Astrocyte of the spinal cord (primary cell): ENCODE measurements at places on chromosomes 11 and 22.

GRCh38 chr11:130580372-130580771 lies 131.9 kb downstream of the ADAMTS15 start:
- peak; percentile 90 for DNase-seq

GRCh38 chr11:33177676-33178336 lies 16.5 kb upstream of the CSTF3 start:
- no peak for DNase-seq

DNA sequence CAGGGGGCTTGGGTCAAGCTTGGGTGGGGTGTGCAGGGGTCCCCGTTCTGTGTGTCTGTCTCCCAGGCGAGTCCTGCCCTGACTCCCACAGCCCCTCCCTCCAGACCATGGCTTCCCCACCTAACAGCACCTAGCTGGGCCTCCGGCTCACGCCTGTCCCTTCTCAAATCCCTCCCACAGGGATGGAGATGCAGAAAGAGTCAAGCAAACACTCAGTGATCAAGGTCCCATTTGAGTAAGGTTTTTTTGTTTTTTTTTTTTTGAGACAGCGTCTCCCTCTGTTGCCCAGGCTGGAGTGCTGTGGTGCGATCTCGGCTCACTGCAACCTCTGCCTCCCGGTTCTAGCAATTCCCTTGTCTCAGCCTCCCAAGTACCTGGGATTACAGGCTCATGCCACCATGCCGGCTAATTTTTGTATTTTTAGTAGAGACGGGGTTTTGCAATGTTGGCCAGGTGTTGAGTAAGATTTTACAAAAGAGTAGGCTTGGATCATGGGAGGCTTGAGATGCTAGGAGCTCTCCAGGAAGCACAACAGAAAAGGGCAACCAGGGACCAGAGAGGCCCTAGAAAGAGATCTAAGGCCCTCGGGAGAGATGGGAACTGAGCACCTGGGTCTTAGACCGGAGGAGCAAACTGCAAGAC lies 5.7 kb downstream of the APOBEC3D start:
- DNase-seq: no peak

GRCh38 chr11:68753300-68753699 lies 2.0 kb upstream of the TESMIN start:
- DNase-seq: no peak

GRCh38 chr11:126521196-126521595 lies 165.7 kb downstream of the ST3GAL4 start:
- no peak for DNase-seq

- DNase-seq: peak; percentile 19
Observed at GRCh38 chr11:113528982-113529381, 53.8 kb upstream of the DRD2 start.

- DNase-seq: no peak
Observed at GRCh38 chr11:47436726-47437125, 10.5 kb upstream of the PSMC3 start.

GRCh38 chr11:75583718-75584658 lies 21.9 kb downstream of the SERPINH1 start:
- DNase-seq: peak; percentile 74

DNA sequence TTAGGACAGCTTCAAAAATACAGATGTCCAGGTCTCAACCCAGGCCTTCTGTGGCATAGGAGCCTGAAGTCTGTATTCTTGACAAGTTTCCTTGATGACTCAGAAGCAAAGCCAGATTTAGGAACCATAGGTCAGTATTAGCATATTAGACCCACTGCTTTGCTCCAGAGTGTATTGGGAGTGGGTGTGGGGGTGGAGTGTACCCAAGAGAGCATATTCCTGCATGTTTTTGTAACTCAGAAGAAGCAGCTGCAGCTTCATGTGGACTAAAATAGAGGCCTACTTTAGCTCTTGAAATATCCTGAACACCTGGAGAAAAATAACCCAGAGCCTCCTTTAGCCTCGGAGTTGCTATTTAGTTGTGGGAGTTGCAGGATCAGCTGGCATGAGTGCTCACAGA lies 106.7 kb downstream of the CCDC81 start:
- DNase-seq: no peak

- DNase-seq: no peak
Observed at GRCh38 chr22:19167106-19167869, 11.2 kb downstream of the SLC25A1 start.

DNA sequence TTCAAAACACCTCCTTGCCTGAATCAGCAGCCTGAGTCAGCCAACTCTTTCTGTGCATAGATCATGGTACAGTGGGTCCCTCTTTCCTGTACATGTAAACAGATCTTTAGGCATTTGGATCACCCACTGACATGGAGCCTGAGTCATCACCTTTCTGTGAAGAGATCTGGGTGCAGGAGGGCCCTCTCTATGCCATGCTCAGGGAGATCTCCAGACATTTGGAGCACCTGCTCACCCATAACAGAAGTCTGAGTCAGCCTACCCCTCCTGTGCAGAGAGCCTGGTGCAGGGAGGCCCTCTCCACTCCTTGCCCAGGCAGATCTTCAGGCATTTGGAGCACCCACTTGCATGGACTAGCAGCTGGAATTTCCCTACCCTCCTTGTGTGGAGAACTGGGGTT lies 56.2 kb upstream of the GLYAT start:
- DNase-seq: no peak

GRCh38 chr11:36328966-36329673 lies 33.0 kb downstream of the PRR5L start:
- DNase-seq: peak; percentile 17

DNA sequence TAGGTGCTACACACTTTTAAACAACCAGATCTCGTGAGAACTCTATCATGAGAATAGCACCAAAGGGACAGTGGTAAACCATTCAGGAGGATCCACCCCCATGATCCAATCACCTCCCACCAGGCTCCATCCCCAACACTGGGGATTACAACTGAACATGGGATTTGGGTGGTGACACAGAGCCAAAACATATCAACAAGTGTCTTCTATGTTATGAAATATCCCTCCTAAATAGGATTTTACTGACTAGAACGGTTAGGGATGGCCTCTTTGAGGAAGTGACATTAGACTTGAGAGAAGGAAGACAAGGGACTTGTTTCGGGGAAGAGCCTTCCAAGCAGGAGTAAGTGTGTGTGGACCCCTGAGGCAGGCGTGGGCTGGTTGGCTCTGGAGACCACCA lies 11.9 kb upstream of the MRPL11 start:
- DNase-seq: no peak

DNA sequence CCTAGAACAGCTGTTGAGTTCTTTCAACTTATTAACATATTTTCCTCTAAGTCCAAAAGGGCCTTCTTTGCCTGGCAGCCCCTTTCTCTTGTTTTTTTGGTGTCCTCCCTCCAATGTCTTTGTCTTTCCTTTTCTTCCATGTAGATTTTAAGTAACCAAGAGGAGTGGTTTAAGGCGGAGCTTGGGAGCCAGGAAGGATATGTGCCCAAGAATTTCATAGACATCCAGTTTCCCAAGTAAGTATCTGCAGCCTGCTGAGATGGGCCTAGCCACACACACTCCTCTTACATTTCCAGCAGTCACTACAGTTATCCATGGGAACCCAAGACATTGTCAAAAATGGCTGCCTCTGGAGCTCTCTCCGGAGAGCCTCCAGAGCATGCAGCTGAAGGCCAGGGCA lies 4.5 kb upstream of the TMA7B start:
- peak; percentile 32 for DNase-seq

GRCh38 chr11:48050304-48050703 lies 69.9 kb downstream of the PTPRJ start:
- DNase-seq: no peak

GRCh38 chr11:27319072-27319471 lies 43.9 kb downstream of the CCDC34 start:
- peak; percentile 65 for DNase-seq

DNA sequence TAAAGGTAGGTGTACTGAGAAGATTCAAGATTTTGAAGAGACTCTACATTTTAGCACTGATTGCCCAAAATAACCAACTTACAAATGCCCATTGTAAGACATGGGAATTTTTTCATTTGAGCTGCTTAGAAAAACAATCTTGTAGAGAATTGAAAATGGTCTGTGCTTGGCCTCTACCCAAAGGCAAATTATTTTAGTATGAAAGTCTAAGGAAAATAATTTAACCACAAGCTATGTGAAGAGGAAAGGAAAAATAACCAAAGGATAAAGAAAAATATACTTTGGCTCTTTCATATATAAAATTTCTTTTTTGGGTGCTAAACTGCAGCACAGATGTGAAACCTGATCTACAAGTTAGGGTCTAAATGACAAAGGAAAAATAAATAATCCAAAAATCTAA lies 54.9 kb downstream of the ME3 start:
- peak; percentile 86 for DNase-seq

GRCh38 chr22:48957987-48958321 lies 869.7 kb downstream of the BRD1 start:
- DNase-seq: no peak

- peak; percentile 46 for DNase-seq
Observed at GRCh38 chr11:72848846-72849466, 34.7 kb downstream of the ATG16L2 start.

DNA sequence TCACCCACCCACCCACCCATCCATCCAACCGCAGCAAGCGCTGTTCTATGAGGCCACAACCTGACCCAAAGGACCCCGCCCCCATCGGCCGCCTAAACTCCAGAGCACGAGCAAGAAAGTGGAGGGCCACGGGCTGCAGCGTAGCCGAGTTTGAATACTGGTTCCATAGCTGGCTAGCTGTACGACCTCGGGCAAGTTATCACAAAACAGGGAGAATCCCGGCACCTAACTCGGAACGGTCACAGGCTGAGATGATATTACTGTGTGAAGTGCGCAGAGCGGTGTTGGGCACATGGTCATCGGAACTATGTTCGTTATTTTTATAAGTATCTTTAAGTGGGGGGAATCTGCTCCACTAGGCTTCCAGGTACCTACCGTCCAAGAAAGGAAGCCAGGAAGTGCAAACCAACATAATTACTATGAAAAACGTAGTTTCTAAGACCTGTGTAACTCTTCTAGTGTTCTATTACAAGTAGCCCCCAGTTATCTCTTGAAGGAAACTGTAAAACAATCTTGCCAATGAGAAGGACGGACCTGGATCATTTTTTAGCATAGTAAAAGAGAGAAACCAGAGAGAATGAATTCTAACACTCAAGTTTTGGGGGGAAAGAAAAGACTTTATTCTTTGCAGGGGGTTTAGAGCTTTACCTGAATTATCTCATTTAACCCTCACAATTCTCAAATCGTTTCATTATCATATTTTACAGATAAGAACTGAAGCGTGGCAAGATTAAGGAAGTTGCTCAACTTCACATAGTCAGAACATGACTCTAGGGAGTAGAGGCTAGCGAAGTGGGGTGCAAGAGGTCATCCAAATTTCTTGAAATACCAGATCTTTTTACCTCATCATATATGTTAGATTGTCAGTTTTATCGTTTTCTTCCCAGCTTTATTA lies 663 bp upstream of the BUD13 start:
- peak; percentile 25 for DNase-seq

DNA sequence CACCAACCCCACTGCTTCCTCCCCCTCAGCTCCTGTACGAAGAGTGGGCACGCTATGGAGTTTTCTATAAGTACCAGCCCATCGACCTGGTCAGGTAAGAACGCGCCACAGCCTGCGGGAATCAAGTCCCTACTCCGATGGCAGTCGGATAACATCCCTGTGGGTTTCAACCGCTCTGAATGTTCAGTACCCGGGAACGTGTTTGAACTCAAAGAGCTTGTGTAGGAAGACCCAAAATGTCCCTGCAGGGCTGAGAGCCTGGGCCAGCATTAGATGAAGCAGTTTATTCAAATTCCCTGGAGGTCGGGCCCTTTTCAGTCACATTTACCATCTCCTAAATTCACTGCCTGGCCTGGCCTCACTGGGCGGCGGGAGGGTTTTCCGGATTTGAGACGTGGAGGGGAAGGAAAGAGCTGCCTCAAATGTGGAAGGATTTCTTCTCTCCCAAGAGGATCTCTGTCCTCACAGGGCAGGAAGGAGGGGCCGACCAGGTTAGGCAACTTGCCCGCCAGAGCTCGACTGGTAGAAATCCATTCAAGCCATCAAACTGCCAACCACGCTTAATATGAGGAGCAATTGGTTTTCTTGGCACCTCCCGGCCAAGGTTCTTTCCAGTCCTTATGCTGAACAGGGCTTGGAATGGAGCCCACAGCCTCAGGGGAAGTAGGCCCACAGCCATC lies 46.3 kb downstream of the ANO1 start:
- no peak for DNase-seq

GRCh38 chr22:36986242-36986821 lies 32.9 kb downstream of the TST start:
- no peak for DNase-seq

GRCh38 chr11:72741429-72741833 lies 10.8 kb downstream of the ARAP1 start:
- DNase-seq: no peak

DNA sequence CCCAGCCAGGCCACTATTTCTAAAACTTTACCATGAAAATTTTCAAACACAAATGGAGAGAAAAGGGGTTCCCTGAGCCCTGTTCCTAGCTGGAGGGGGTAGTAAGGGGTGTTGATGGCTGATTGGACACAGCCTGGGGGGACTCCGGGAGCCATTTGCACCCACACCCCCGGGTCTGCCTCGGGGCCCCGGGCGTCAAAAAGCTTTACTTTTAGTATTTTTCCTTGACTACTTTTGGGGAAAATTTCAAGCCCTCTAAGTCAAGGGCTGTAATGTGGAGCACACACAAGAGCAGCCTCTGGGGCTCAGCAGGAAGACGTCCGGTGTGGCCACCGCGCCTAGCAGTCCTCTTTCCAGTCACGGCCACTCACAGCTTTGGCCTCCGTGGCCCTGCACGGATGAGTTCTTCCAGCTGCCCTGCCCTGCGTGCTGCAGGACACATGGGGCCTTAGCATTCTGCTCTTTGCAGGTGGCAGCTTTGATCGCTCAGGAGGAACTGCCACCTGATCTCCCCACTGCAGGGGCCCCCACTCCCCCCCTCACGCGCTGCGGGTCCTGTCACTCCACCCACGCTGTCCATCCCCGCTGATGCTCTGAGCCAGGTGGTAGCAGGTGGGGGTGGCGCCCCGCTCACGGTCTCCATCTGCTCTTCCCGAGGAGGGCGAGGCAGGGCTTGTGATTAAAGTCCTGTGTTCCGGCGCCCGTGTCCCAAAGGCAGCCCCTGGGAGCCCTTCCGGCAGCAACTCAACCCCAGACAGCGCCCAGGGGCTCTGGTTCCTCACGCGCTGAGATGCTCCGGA lies 14.4 kb downstream of the RNH1 start:
- no peak for DNase-seq

- no peak for DNase-seq
Observed at GRCh38 chr22:37467391-37467955, 18.7 kb downstream of the MFNG start.
